ENCODE measurements at places on chromosomes 5 and 9. TPM values are rescaled to one million over a fixed set of nuclear protein-coding genes. Genes with fewer than 3 reads are reported as not detected.

The TOR2A gene
- total RNA-seq, result 9.3 TPM

The PCDHGA6 gene
- 0.18 TPM for total RNA-seq

The TTC23L gene
- 0.59 TPM for total RNA-seq

The RCL1 gene
- total RNA-seq, result 13.0 TPM

The NEUROG1 gene
- total RNA-seq, result not detected

The MACROH2A1 gene
- 123 TPM for total RNA-seq

The UBAP1 gene
- 39.8 TPM for total RNA-seq

The SOX30 gene
- not detected for total RNA-seq

DNA sequence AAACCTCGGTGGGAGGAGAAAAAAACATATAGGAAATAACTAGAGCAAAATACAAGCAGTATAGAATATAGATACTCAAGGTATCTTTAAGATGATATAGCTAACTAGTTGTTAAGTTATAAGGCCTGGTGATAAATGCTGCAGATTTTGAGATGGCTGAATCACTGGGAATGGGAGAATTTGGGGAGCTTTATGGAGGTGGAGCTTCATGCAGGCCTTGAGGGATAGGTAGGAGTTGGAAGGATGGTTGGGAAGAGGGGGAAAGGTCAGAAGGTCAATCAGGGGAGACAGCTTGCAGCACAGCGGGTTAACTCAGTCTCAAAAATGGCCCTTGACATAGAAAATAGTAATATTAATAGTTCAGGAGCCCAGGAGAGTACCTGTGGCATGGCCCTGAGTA, 34.8 kb downstream of the RAI14 start:
- H3K4me3 ChIP-seq, result no peak overlapping the region
- peak overlapping the region; percentile 43 for H3K27ac ChIP-seq
- DNase-seq, result no peak
- H3K36me3 ChIP-seq, result peaks cover 29% of the 10 kb centered on the region
- peaks cover 58% of the 10 kb centered on the region for H3K4me1 ChIP-seq
- no peaks in the 10 kb centered on the region for H3K27me3 ChIP-seq

GRCh38 chr5:137741718-137742117, 5.8 kb upstream of the KLHL3 start:
- H3K36me3 ChIP-seq, result peaks cover 3% of the 10 kb centered on the region
- H3K27ac ChIP-seq, result no peak overlapping the region
- no peaks in the 10 kb centered on the region for H3K4me1 ChIP-seq
- no peak for DNase-seq

DNA sequence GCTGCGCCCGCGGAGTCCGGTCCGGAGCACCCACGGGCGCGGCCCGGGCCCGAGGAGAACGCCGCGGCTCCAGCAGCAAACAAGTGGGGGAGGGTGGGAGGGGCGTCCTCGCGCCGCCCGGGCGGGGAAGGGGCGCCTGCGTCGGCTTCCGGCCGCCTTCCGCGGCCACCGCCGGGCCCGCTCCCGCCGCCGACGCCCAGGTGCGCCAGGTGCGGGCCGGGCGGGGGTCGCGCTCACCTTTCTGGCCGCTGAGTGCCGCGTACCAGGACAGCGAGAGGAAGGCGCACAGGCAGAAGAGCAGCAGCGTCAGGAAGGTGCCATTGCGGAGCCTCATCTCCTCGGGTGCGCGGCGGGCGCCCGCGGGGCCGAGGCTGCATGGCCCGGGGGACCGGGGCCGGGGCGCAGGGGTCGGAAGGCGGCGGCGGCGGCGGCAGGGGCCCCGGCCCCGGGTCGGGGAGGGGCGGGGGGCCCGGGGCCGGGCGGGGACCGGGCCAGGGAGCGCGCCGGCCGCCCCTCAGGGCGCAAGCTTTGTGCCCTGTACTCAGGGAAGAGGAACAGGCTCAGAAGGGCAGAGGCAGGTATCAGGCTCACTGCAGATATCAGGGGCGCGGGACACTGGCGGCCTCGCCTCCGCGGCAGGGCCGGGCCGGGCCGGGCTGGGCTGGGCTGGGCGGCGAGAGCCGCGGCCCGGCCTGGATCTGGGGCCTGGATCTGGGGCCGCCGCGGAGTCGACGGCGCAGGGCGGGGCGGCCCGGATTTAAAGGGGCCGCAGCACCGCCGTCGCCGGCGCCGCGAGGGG, at the start of gene MGAT4B:
MGAT4B (minus strand) TSS at position 617 of the 799 bp plus-strand sequence; CDS start at position 334, 283 bp downstream.
- H3K36me3 ChIP-seq, result peaks cover 10% of the 10 kb centered on the region
- H3K4me3 ChIP-seq, result peak within 1 kb of the TSS; percentile 72
- peak within 1 kb of the TSS; percentile 50 for H3K27ac ChIP-seq
- peaks cover 28% of the 10 kb centered on the region for H3K4me1 ChIP-seq
- H3K27me3 ChIP-seq, result no peaks in the 10 kb centered on the region

GRCh38 chr9:85199866-85200495, 530.5 kb downstream of the NTRK2 start:
- DNase-seq, result no peak
- H3K4me1 ChIP-seq, result peaks cover 11% of the 10 kb centered on the region
- peaks cover 3% of the 10 kb centered on the region for H3K27me3 ChIP-seq
- no peak overlapping the region for H3K4me3 ChIP-seq
- H3K27ac ChIP-seq, result no peak overlapping the region
- no peaks in the 10 kb centered on the region for H3K36me3 ChIP-seq

- no peak overlapping the region for H3K4me3 ChIP-seq
- H3K36me3 ChIP-seq, result peaks cover 4% of the 10 kb centered on the region
- H3K27me3 ChIP-seq, result no peaks in the 10 kb centered on the region
- no peak for DNase-seq
- no peak overlapping the region for H3K27ac ChIP-seq
Measured at GRCh38 chr5:75678155-75678554, 39.1 kb downstream of the POC5 start.

GRCh38 chr5:141742866-141743851, 61.1 kb upstream of the ARAP3 start:
- peaks cover 39% of the 10 kb centered on the region for H3K27me3 ChIP-seq
- H3K4me3 ChIP-seq, result no peak overlapping the region
- H3K27ac ChIP-seq, result no peak overlapping the region

DNA sequence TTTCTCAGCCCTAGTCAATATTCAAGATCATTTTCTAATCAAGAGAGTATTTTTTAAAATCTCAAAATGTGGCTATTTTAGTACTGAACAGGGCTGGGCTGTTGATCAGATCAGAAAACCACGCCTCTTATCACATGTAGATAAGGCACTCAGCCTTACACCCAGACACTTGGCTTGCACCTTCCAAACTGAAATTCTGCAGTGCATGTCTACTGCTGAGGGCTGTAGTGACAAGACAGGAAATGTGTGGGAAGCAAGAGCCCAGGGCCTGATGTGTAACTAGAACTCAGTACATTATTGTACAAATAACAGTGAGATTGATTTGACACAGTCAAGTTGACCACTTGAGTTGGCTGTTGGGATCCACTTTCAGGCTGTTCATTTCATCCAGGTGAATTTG, 48.6 kb downstream of the UBE2QL1 start:
- H3K27ac ChIP-seq, result no peak overlapping the region
- H3K27me3 ChIP-seq, result no peaks in the 10 kb centered on the region
- H3K4me1 ChIP-seq, result no peaks in the 10 kb centered on the region
- H3K4me3 ChIP-seq, result no peak overlapping the region
- H3K36me3 ChIP-seq, result no peaks in the 10 kb centered on the region

DNA sequence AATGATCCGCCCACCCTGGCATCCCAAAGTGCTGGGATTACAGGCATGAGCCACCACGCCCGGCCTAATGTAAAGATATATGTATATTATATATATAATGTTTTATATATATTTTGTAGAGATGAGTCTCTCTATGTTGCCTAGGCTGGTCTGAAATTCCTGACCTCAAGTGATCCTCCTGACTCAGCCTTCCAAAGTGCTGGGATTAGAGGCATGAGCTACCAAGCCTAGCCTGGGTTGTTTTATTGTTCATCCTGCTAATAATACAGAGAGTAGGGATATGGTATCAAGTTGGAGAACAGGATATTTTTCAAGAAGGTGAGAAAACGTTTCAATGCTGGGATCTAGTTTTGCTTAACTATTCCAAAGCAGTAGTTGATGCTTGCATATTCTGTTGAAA, 2.9 kb downstream of the SEC24A start:
- H3K27ac ChIP-seq, result peak overlapping the region; percentile 28
- H3K36me3 ChIP-seq, result peaks cover 6% of the 10 kb centered on the region
- H3K4me1 ChIP-seq, result peaks cover 26% of the 10 kb centered on the region
- DNase-seq, result no peak

- no peak for DNase-seq
- no peaks in the 10 kb centered on the region for H3K36me3 ChIP-seq
- no peak overlapping the region for H3K4me3 ChIP-seq
- H3K27ac ChIP-seq, result no peak overlapping the region
- no peaks in the 10 kb centered on the region for H3K27me3 ChIP-seq
Measured at GRCh38 chr5:40481241-40481640, 198.5 kb upstream of the PTGER4 start.

DNA sequence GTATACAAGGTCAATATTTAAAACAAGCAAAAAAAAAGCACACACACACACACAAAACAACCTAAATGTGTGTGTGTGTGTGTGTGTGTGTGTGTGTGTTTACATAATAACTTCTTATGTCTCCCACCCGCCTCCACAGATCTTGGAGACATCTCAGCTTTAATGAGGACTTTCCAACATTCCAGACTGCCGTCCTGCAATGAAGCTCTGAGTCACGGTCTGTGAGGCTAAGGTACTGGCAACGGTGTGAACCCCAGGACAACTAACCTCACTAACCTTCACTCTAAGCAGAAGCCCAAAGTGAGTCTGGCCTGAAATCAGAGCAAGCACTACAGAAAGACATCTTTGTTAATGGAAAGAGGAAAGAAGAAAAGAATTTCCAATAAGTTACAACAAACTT, 22.3 kb downstream of the ZNF474 start:
- peak overlapping the region; percentile 34 for H3K27ac ChIP-seq
- no peaks in the 10 kb centered on the region for H3K36me3 ChIP-seq
- DNase-seq, result no peak
- H3K4me3 ChIP-seq, result no peak overlapping the region
- no peaks in the 10 kb centered on the region for H3K27me3 ChIP-seq

DNA sequence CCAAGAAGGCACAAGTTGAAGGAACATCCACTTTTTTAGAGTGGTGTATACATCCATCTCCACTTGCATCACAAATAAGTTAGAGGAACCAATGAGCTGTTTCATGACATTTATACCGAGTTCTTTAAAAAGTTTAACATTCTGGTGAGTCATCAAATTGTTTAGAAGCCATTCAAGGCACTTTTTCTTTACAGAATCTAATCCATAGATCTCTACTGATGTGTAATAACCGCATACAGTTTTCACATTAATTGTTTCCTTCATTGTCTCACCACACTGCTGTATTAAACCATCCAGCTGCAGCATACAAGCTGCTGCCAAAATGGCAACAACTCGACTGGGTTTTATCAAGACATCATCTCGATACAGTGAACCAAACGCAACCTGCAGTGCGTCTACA, 744 bp downstream of the GMCL2 start:
- H3K4me1 ChIP-seq, result no peaks in the 10 kb centered on the region
- H3K36me3 ChIP-seq, result no peaks in the 10 kb centered on the region
- no peak overlapping the region for H3K27ac ChIP-seq

DNA sequence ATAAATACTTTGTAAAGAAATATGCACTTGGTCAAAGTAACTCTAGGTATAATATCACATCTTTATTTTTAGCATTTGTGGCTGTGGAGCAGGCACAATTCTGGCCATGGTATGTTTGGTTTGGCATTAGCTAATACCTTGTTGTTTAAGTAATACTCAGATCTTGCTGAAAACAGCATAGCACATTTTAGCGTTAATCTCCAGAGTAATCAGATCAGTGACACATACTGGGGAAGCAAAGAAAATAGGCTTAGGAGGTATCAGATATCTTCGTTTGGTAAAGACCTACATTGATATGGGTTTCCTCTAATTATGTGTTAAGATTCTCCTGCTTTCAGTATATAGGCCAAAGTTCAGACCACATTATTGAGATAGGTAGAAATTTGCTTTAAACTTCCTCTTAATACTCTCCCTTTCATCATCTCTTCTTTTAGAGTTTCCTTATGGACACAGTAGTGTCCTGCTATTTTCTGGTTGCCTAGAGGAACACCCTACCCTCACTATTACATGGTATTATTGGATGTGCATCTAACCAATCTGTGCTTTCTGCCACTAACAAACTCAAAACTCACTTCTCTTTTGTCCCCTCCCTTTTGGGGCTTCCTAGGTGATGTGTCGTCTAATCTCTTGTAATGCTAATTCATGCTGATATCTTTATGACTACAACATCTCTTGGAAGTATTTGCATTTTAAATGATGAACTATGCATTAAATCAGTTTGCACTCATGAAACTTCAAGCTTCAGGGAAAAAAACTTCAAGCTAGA, 437.3 kb upstream of the ADAMTSL1 start:
- H3K4me3 ChIP-seq, result no peak overlapping the region
- no peaks in the 10 kb centered on the region for H3K36me3 ChIP-seq
- DNase-seq, result no peak
- H3K27ac ChIP-seq, result no peak overlapping the region
- no peaks in the 10 kb centered on the region for H3K27me3 ChIP-seq
- H3K4me1 ChIP-seq, result peaks cover 2% of the 10 kb centered on the region
